Thoracic aorta (tissue), 2 donors: ENCODE measurements at places on chromosomes 6 and 20.

- DNase-seq = no peak
These were observed 440.8 kb downstream of the UTRN start for GRCh38 chr6:144725736-144726522.

- DNase-seq = no peak
These were observed 11.3 kb downstream of the DLK2 start for GRCh38 chr6:43444036-43444435.

GRCh38 chr20:10076126-10077080, 41.6 kb downstream of the ANKEF1 start:
- no peak for DNase-seq

- no peak for DNase-seq
These were observed 35.5 kb upstream of the ZNF133 start for GRCh38 chr20:18252597-18253451.

- DNase-seq = no peak
These were observed 74.0 kb downstream of the UNC5CL start for GRCh38 chr6:40965046-40965445.

GRCh38 chr6:47057830-47058540, 15.9 kb upstream of the ADGRF1 start:
- no peak for DNase-seq

- DNase-seq = no peak
These were observed 28.2 kb downstream of the BNIP5 start for GRCh38 chr6:36308514-36308913.

- no peak for DNase-seq
These were observed 228.1 kb upstream of the RAB32 start for GRCh38 chr6:146315381-146316174.

DNA sequence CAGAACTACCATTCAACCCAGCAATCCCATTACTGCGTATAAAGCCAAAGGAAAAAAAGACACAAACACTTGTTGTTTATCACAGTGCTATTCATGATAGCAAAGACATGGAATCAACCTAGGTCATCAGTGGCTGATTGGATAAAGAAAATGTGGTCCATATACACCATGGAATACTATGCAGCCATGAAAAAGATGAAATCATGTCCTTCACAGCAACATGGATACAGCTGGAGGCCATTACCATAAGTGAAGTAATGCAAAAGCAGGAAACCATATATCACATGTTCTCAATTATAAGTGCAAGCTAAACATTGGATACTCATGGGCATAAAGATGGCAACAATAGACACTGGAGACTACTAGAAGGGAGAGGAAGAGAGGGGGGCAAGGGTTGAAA, 299.6 kb downstream of the ADGRG6 start:
- no peak for DNase-seq

- no peak for DNase-seq
These were observed 18.7 kb upstream of the NRSN1 start for GRCh38 chr6:24107294-24107693.

DNA sequence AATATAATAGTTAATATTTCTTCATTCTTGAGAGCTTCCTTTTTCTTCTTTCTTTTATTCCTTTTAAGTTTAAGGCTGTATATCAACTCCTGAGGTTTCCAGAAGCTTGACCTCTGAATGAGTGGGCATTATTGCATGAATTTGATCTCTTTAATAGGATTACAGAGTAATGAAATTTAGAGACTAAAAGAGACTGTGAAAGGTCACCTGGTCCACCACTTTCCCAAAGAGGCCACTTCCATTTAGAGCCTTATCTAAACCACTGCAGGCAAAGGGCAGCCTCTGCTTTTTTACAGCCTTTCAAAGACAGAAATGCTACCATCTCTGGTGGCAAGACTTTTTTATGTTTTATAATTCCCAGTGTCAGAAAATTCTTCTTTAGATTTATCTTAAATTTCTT, 215.3 kb upstream of the HS3ST5 start:
- DNase-seq = no peak

GRCh38 chr20:55656231-55656775, 349.0 kb downstream of the CBLN4 start:
- no peak for DNase-seq

- peak; percentile 78 for DNase-seq
These were observed 114.9 kb upstream of the PTPN1 start for GRCh38 chr20:50395251-50395729.

DNA sequence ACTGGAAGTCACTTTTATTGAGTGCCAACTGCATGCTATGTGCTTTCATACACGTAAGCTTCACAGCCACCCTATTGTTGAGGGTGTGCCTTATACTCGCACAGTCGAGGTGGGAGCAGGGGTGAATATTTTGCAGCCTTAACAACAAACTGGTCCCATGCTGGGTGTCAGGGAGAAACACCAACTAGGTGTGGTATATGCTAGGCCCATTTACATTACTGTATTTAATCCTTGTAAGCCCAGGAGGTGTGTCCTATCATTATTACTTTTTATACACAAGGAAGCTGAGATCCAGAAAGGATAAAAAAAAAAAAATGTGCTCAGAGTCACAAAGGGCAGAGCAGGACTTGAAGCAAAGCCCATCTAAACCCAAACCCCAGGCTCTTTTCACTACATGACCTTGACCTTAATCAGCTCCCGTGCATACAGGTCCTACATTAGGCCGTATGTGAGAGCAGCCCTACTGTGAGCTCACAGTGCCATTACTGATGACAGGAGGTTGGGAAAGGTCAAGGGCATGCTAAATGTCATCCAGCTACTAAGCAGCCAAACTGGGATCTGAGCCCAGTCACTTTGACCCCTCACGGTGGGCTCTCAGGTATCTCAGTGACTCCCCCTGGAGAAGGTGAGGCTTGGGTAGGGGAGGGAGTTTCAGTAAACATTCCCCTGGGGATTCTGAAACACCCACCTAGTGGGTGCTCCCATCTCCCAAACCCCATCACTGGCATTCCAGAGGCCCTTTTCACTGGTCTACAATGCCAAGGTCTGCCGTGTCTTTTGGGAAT, 61.7 kb downstream of the BFSP1 start:
- no peak for DNase-seq

DNA sequence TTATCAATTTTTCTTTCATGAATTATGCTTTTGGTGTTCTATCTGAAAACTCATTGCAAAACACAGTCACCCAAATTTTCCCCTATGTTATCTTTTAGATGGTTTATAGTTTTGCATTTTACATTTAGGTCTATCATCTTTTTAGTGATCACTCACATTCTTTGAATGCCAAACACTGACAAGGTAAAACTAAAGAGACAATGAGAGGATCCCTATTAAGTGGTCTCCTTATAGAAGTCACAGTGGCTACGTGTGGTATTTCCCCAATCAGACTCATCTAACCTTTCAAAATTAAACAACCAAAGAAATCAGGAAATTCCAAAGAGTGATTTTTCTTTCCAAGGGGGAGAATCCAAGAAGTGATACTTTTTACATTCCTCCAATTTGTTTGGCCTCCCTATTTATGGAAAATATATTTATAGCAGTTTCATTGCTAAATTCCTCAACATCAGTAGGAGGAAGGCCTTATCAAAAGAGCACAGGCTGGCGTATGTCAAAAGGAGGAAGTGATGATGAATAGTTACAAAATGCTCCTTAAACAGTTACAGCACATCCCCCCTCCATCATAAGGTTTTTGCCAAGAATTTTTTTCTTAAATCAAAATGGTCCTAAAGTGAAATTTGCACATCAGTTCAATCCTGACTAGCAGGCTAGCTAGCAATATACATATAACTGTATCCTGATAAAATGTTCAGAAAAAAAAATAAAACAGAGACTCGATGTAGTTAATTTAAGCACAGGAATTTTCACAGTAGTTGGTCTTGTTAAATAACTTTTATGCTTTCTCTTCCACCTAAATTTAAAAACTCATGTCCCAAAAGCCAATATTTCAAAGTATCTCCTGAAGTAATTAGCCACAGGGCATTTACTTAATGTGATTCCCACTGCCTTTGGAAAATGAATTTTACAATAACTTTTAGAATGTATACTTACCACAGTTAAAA, 76.2 kb upstream of the IPCEF1 start:
- DNase-seq = no peak

- no peak for DNase-seq
These were observed 29.9 kb downstream of the COL20A1 start for GRCh38 chr20:63322933-63323273.

- peak; percentile 3 for DNase-seq
These were observed 734 bp downstream of the TPBG start for GRCh38 chr6:82364087-82365015.

DNA sequence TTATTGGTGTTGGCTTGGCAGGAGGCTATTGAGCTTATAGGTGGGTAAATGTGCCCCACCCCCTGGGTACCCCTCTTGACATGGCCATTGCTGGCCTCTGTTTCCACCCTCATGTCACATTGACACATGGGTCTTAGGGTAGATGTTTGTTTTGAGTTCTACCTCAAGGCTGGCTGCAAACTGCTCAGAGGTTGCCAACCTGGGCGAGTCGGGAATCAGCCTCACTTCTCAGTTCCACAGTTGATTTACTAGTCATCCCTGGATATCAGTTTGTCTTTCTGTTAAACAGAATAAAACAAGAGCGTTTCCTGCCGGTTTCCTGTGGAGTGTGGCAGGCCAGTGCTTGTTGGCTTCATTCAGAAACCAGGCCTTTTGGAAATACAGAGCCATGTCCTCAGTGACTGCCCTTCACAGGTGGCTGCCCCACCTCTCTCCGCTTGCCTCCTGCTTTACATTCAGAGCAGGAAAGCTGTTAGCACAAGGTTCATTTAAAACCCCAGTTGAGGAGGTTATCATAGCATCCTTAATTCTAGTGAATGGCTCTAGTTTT, 105.6 kb downstream of the TCP11 start:
- DNase-seq = no peak
